ENCODE measurements at places on chromosomes 16 and 17. TPM values are rescaled to one million over a fixed set of nuclear protein-coding genes. Genes with fewer than 3 reads are reported as not detected.

BEAN1 gene
- total RNA-seq = not detected

ATP2A1 gene
- not detected for total RNA-seq

ZSCAN10 gene
- not detected for total RNA-seq

PRAC1 gene
- not detected for total RNA-seq

ACSM3 gene
- total RNA-seq = not detected

PPL gene
- total RNA-seq = 25.7 TPM

DNA sequence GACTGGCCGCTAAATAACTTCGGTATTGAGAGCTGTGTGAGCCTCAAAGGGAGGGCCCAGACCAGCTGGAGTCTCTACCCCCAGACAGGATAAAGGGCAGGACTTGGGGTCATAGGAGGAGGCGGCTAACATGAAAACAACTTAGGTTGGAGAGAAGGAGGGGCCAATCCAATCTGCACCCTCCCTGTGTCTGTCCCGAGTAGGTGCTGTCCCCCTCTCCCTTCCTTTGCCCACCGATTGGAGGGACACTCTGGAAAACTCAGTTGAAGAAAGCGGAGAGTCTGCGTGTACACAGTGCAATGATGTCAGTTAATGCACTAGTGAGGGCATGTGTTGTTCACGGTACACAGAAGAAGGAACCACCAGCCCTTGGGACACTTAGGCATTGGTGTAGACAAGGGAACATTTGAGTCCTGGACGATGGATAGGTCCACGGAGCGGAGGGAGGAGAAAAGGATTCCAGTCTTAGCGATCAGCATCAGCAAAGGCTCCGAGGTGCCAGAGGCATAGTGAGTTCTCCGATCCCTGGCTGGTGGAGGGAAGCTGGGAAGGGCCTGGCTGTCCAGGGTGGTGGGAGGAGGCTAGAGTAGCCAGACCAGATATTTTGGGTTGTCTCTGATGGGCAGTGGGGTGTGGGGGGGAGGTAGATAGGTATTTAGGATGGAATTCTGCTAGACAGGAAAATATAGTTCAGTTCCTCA is 761 bp downstream of the NOL3 start:
- DNase-seq = no peak

- DNase-seq = no peak
Observed at GRCh38 chr16:78640886-78641285, 541.4 kb downstream of the WWOX start.

DNA sequence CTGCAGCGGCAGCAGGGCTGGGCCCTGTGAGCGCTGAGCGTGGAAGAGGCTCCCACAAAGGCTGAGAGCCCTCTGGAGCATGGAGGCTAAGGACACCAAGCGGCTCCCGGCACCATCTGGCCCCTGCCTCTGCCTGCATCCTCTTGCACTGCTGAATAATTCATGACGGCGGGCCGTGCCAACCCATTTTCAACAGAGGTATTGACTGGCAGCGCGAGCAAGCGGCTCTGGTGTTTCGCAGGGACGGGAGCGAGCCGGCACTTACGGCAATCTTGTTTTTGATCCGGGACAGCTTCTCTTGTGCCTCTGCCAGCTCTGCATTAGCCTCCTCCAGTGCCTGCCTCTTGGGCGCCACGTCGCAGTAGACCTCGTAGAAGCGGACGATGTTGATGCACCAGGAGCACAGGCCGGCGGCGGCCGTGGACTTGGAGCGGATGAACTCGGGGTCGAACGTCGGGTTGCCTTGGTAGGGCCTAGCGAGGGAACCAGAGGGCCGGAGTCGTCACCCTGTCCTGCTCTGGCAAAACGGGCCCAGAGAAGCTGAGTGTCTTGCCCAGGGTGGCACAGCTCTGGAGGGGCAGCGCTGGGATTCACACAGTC is 80.4 kb downstream of the PGS1 start:
- DNase-seq = no peak

GRCh38 chr17:43881181-43881580 is 26.2 kb downstream of the MPP2 start:
- DNase-seq = no peak

DNA sequence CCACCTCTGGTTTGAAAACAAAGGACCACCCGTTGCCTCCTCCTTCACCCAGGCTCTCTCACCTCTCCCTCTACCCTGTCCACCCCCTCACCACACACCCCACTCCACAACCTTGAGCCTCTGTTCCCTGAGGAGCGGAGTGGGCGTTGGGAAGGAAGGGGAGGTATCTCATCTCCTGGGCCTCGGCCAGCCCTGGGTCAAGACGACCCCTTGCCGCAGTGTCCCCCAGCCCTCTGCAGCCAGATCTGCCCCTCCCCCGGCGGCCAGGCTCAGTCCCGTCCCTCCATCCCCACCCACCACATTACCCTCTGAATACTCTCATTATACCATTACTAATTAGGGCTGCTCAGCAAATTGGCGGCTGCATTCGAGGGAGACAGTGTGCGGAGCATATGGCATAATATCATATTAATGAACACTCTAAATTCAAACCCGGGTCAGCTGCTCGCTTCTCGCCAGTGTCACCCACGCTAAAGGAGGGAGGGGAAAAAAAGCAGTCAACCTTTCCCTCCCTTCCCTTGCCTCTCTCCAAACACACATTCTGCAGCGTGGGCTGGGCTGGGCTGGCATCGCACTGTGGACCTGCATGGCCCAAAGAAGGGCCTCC is 123.2 kb upstream of the LHX1 start:
- no peak for DNase-seq

GRCh38 chr16:22205577-22206012 is 483 bp upstream of the EEF2K start:
- DNase-seq = no peak

- DNase-seq = no peak
Observed at GRCh38 chr17:57067162-57067561, 17.9 kb upstream of the AKAP1 start.

DNA sequence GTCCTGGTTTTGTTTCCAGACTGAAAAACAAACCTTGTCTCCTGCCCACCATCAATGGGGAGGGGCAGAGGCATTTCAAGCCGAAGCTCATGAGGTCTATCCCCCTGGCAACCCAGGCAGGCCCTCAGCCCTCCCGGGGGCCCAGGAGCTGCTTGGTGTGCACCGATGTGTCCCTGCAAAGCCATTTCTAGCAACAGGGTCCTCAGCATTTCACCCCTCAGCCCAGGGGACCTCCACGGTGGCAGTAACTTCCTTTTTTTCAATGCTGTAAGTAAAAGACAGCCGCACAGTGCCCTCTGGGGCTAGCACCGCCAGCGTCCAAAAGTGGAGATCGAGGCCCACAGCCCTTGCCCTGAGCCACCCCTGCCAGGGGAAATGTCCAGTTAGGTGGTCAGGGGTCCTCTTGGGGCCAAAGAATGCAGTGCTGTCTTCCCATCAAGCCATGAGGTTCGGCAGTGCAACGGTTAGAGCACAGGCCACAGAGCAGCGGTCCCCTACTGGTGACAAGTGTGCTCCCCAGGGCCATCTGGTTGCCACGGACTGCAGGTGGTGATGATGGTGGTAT is 79.9 kb downstream of the LITAF start:
- no peak for DNase-seq

DNA sequence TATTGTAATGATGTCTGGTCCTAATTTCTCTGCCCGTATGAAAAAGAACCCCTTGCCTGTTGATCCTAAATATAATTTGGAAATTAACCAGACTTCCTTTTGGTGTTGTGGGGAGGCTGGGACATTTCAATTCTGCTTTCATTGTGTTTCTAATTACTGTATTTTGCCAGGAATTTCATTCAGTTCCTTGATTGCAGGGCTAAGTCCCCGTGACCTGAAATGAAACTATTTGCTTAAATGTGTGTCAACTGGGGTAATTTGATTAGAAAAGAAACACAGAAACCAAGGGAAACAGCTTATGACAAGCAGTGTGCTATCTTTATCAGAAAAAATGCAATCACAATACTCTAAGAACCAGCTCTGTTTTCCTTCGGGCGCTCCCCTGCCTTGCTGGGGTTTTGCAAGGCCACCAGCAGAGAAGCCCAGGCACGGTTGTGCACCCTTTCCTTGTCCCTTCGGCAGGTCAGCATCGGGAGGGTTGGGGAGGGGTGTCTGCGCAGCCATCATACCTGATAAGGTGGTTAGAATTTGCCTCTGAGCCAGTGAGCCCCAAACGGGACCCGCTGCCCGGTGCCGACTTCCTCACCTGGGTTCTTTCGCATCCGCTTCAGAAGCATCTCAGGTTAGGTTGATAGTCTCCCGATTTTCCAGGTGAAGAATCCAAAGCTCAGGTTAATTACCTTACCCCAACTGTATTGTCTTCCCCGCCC is 19.4 kb downstream of the KLHL36 start:
- no peak for DNase-seq

GRCh38 chr17:57744195-57745170 is 616 bp downstream of the CCDC182 start:
- no peak for DNase-seq

- DNase-seq = no peak
Observed at GRCh38 chr16:65576631-65577030, 454.8 kb upstream of the CDH11 start.

DNA sequence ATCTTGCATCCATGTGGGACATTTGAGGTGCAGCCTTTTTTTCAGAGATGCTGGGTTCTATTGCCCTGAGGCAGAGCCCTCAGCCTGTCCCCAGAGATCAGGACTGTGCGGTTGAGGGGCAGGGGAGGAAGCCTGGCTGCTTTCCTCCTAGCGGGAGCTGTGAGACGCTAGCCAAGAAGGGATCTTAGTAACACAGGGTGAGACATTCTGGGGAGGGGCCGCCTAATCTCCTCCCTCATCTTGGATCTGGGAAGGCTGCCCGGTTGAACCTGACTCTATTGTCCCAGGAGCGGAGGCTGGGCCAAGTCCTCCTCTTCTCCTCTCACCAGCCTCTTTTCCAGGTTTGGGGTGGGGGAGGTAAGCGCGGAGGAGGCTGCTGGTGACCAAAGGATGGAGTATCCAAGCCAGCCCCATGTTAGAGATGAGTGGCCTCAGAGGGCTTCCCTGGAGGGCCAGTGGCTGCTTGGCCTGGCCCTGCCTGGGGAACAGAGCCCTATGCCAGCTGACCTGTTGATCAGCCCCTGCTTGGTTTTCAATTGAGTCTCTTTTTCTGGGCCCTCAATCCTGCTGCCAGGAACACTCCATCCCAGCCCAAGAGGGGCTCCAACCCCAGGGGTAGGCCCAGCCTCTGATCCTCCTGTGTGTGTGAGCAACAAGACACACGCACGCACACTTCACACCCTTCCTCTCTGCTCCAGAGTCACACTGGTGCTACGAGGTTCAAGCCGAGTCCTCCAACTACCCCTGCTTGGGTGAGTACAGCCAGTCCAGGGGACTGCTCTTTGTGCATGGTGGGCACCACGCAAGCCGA is 5.0 kb downstream of the CA4 start:
- no peak for DNase-seq

GRCh38 chr16:57759131-57759530 is 23.6 kb downstream of the KATNB1 start:
- no peak for DNase-seq

DNA sequence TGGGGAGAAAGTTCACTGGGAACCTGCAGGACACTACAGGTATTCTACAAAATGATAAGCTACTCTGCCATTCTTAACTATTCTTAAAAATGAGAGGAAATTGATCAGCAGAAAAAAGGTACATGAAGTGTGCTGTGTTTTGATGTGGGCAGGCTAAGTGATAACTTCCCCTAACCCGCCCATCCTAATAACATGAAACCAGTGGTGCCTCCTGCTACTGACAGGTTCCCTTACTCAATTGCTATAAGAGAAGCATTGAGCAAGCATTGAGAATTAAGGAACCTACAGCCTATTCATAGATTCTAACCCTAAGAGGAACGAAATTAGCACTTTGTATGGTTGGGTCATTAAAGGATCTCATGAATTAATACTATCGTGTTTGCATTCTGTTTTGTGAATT is 18.9 kb downstream of the XYLT1 start:
- DNase-seq = no peak

Data from ascending aorta (tissue), 2 donors.